ENCODE measurements at places on chromosomes 3 and 15.

- no peak for DNase-seq
These were observed 2.8 kb downstream of the TBC1D23 start for GRCh38 chr3:100263583-100263982.

DNA sequence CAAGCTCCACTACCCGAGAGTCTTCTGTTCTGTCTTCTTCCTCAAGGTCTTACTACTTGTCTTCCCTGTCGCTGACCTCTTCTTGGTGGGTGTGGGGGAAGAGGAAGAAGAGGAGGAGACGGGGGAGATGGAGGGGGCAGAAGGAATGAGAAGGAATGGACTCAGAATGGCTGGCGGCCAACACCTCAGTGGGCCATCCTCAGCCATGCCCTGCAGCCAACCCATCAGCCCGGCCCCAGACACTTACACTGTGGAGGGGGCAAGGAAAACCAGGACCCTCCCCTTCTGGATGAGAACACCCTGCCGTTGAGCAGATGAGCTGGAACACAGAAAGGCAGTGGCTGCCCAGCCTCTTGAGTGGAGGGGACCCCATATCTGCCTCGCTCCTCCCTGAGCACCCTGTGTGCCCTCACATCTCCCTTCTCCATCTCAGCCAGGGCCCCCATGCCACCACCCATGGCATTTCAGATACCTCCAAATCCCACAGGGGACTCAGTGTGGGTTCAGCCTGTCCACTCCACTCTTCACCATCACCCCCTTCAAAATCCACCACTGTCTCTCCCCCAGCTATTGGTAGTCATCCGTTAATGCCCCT is 45.5 kb upstream of the PRR23E start:
- no peak for DNase-seq

DNA sequence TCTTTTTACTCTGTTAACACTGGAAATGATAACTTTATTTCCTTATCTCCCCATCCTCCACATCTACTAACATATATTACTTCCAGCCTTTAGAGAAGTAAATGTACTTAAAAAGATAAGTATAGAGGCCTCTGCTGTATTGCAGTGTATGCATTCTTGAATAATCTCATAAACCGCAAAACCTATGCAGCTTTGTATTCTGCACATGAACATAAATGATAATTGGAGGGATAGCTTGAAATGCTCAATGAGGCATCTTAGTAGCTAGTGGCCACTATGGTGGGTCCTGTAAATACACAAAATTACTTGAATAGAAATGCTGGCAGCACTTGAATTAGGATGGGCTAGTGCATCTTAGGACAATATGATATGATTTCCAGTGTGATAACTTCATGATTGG is 77.0 kb downstream of the LYSMD4 start:
- no peak for DNase-seq

- no peak for DNase-seq
These were observed 274.4 kb downstream of the ADAMTSL3 start for GRCh38 chr15:83928392-83928734.
